ENCODE measurements at places on chromosomes 11 and 22. TPM values are rescaled to one million over a fixed set of nuclear protein-coding genes. Genes with fewer than 3 reads are reported as not detected.
A peak's percentile ranks its signal among the peaks of the same experiment; 100 is the strongest.

DNA sequence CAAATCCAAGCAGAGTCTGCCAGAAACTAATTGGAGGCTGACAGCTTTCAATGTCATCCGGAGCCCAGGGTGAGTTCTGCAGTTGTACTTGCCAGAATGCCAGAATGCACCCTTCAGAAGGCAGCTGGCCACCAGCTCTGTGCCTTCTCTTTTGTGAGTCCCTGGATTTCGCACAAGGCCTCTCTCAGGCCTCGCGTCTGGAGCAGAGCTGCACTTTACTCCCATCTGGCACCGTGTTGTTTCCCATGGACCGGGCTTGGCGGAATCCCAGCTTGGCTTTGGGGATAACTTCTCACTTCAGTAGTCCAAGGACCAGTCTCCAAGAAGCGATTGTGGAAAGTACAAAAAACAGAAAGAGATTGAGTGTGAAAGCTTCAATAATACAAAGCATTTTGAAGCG, 451.3 kb upstream of the KIRREL3 start:
- no peak for DNase-seq

GRCh38 chr11:102347462-102348370, 702 bp downstream of the BIRC2 start:
- DNase-seq = peak; percentile 59

- no peak for DNase-seq
Measured at GRCh38 chr11:62145261-62145871, 21.6 kb downstream of the INCENP start.

The CEP126 gene
- total RNA-seq = 3.9 TPM

The TEX12 gene
- total RNA-seq = 0.36 TPM

DNA sequence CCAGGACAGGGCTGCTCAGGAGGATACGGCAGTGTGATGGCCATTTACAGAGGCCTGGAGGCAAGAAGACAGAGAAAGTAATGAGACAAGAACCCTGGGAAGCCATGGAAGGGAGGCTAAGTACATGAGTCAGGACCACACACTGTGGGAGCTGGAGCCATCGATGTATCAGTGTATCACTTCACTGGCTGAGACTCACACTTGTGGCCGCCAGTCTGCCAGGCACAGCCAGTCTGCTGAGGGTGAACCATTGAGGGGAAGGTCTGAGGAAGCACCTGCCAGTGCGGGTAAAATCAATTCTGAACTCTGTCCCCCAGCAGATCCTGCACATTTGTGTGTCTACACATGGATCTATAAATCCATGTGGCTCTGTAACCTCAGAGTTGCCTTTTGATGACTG, 195.6 kb downstream of the GRIK4 start:
- no peak for DNase-seq

GRCh38 chr22:46002757-46003270, 25.9 kb upstream of the WNT7B start:
- no peak for DNase-seq

The BRMS1 gene
- 38.5 TPM for total RNA-seq

DNA sequence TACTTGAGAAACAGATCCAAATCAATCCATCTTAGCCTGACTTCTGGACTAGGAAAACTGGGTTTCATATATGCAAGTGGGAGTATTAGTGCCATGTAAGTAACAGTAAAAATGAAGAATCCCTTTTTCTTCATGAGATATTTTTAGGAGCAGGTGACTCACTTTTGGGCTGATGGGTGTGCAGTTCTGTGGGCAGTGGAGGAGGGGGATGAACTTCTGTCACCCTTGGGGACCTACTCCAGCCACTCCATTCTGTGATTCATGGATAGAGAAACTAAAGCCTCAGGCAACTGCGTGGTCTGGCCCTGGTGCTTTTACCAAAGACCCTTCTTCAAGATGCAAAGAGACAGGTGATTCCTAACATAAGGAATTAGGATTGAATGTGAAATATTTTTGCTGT, 208.6 kb upstream of the NARS2 start:
- no peak for DNase-seq

DNA sequence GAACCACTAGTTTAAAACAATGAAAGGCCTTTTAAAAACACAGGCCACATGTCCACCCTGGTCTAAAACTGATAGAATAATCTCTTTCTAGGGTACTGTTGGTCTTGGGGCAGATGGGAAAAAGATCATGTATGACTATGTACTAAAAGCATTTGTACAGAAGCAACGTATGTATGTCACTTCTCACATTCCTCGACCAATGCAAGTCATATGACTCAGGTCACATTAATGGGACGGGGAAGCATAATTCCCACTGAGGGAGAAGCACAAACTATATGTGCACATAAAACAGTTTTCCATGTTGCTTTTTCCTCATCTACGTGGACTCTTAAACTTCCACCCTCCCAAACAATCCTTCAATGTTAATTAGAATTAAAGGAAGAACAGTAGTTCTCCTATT, 32.2 kb upstream of the GAB2 start:
- DNase-seq = no peak

DNA sequence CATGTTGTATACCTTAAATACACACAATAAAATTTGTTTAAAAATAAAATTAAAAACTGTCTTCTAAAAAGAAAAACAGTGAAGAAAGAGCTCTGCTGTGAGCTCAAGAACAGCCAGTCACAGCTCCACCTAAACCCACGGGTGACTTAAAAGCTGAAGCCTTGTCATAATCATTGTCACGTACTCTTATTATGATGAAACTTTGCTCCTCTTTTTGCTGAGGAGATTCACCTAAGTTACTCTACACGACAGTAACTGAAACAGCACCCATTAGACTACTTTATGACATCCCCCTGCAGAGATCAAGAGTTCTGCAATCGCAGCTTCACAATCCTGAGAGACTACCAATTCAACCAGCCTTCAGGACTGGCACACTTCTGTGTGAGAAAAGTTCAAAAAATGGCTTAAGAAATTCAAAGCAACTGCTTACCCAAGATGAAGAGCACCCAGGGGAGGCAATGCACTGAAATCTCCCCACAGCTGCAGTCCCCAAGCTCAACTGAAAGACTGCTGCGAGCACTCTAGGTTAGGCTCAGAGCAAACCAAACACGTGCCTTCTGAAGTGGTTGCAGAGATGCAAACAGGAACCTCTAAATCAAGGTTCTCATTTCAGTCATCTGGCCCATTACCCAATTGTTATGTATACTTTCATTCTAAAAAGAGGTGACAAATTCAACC, at the start of gene JAML:
JAML (minus strand) TSS at position 501 of the 678 bp plus-strand sequence. CDS start 10,145 bp downstream, outside the sequence.
- no peak for DNase-seq

DNA sequence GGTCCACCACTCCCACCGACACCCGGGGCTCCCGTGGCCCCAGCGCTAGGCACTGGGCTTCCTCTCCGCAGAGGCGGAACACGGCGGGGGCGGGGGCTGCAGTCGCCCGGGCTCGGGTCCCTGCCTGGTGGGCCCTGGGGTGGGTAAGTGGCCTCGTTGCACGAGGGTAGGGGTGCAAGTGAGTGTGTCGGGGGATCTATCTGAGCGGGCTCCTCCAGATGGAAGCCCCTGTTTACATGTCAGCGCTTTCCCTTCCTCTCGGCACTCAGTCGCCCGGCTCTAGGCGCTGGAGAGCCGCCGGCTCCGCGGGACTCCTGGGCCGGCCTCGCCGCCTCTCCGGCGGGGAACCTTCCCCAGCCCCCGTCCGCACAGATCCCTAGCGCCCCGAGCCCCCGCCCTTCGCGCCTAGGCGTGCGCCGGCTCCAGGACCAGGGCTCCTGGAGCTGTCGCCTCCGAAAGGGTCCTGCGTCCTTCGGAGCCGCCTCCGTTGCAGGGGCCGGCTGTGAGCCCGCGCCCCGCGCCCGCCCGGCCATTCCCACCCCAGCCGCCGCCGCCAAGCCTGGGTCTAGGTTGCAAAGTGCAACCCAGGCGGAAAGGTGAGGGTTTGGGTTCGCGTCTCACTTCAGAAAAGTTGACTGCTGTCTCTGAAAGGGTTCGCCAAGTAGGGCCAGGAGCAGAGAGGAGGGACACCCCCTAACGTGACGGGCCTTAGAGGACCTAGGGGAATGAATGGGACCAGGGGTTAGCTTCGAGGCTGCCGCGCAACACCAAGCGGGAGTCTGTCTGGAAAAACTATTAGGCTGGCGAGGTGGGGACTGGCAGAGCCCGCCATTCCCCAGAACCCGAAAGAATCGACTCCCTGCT, 978 bp downstream of the FLI1 start:
- DNase-seq = peak; percentile 42

- no peak for DNase-seq
Measured at GRCh38 chr11:1460396-1460985, 26.1 kb downstream of the MOB2 start.

The C22orf15 gene
- total RNA-seq = 4.9 TPM

- DNase-seq = peak; percentile 31
Measured at GRCh38 chr22:39266398-39267030, 21.7 kb upstream of the PDGFB start.

- no peak for DNase-seq
Measured at GRCh38 chr22:22410121-22410520, 98.4 kb downstream of the ZNF280B start.

DNA sequence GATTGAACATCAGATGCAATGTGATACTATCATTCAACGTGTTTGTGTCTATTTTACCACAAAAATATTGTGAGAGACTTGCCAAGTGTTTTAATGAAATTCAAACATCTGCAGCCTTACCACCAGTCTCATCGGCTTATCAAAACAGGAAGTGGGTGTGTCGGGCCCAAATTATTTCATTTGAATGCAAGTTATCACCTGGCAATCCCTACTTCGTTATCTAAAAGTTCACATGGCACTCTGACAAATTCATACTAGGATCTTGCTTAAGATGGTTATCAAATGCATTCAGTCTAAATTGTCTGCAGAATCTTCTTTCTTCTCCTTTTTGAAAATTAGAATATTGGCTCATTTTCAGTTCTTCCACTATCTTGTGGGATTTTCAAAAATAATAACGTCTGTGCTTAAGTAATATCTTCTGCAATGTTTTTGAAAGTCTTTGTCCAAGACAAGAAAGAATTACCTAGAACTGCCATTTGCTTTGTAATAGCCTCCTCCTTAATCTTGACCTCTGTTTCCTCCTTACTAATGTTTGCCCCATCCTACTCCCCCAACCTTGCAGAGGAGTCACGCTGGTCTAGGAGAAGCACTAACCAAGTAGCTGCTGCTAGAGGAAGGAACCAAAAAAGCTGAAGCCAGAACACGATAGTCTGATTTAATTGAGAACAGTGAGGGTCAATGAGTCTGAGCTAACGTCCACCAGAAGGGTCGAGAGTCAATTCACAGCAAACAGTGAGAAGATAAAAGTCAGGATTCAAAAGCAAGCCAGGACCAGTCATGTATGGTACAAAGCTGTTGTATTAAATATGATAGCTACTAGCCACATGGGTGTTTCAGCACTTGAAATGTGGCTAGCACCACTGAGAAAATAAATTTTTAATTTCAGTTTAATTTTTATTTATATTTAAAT, 10.2 kb upstream of the BIRC3 start:
- DNase-seq = no peak

- DNase-seq = no peak
Measured at GRCh38 chr11:130476200-130476921, 27.9 kb downstream of the ADAMTS15 start.

DNA sequence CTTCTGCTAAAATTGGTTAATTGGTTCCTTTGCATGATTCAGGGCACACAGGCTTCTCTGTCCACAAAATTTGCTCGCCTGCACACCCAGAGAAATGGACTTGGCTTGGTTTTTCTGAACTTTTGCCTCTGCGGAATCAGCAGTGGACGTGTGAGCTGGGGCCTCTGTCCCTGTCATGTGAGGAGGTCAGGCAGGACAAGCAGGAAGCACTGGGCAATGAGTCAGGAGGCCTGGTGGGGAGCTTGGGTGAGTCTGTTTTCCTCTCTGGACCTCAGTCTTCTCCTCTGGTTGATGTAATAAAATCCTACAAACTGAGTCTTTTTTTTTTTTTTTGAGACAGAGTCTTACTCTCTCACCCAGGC, 10.4 kb upstream of the CELSR1 start:
- peak; percentile 92 for DNase-seq

- no peak for DNase-seq
Measured at GRCh38 chr11:20448834-20449233, 61.3 kb downstream of the PRMT3 start.

The SAC3D1 gene
- 19.1 TPM for total RNA-seq

DNA sequence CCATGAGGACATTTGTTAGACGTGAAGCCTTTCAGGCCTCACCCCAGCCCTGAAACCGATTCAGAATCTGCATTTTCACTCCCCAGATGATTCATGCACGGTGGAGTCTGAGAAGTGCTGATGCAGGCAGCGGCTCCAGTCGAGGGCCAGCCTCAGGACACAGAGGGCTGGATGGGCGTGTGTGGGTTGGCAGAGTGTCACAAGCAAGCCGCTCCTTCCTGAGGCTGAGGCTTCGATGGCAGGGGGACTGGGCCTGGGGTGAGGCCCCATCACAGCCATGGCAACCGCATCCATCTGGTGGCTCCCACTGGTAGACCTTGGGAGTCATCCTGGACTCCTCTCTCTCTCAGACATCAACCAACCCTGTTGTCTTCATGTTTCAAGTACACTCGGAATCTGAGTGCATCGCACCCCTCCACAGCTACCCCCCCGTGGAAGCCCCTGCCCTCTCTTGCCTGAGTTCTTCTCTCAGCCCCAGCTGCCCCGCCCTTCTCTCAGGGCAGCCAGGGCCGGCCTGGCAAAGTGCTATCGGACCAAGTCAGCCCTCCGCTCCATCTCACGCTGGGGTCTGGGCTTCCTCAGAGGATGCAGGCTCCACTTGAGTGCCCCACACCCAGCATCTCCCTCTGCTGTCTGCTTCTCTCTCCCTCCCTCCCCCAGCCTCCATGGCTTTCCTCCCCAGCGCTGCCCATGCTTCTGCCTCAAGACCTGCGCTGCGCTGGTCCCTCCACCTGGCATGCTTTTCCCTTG, 10.6 kb downstream of the KCNC1 start:
- DNase-seq = no peak

DNA sequence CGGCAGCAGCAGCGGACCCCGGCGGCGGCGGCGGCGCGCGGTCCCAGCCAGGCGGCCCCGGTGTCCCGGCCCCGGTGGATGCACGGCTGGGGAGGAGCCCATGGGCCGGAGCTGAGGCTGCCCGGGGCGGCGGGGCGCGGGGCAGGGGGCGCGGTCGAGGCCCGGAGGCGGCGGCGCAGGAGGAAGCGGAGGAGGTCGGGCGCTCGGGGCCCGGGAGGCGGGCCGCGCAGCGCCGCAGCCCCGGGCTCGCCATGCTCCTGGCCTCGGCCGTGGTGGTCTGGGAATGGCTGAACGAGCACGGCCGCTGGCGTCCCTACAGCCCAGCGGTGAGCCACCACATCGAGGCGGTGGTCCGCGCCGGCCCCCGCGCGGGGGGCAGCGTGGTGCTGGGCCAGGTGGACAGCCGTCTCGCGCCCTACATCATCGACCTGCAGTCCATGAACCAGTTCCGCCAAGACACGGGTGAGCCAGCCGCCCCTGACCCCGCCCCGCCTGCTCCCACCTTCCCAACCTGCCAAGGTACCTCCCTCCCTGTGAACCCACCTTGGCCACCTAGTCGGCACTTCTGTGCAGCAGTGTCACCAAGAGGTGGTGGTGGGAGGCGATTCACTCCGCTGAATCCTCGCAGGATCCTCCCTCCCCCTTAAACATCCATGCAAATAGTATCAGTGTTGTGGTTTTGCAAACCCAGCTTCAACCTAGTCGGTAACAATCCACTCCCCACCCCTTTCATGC, 580 bp downstream of the DTX4 start:
- no peak for DNase-seq

GRCh38 chr11:18271206-18271605, 5.1 kb downstream of the SAA1 start:
- DNase-seq = no peak

The IFITM10 gene
- 2.2 TPM for total RNA-seq

GRCh38 chr11:85385547-85385946, 241.6 kb downstream of the DLG2 start:
- no peak for DNase-seq

GRCh38 chr11:101429703-101430540, 153.9 kb downstream of the TRPC6 start:
- DNase-seq = no peak

Data from fibroblast of the aortic adventitia (primary cell).